ENCODE measurements at places on chromosomes 16 and 17.

DNA sequence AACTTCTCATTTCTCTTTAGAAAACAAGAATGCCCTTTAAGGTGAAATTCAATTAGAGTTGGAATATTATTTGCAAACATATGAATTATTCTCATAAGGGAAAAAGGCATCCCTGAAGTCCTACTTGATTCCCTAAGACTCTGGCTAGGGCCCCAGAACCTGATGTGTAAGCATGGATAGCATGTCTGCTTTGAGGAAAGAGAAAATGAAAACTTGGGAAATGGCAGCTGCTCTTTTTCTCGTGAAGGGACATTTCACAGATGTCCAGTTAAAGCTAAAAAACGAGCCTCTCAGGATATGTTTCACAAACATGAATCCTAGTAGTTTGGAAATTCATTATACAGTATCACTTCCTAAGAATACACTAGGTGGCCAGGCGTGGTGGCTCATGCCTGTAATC, 112.3 kb upstream of the CLEC3A start:
- no peak for DNase-seq

- DNase-seq, result peak; percentile 37
These were observed 674 bp downstream of the ZNF688 start for GRCh38 chr16:30570636-30571444.

- DNase-seq, result no peak
These were observed 619.9 kb upstream of the SOX9 start for GRCh38 chr17:71500761-71501555.

GRCh38 chr17:80874866-80875445, 116.7 kb upstream of the CHMP6 start:
- DNase-seq, result no peak

DNA sequence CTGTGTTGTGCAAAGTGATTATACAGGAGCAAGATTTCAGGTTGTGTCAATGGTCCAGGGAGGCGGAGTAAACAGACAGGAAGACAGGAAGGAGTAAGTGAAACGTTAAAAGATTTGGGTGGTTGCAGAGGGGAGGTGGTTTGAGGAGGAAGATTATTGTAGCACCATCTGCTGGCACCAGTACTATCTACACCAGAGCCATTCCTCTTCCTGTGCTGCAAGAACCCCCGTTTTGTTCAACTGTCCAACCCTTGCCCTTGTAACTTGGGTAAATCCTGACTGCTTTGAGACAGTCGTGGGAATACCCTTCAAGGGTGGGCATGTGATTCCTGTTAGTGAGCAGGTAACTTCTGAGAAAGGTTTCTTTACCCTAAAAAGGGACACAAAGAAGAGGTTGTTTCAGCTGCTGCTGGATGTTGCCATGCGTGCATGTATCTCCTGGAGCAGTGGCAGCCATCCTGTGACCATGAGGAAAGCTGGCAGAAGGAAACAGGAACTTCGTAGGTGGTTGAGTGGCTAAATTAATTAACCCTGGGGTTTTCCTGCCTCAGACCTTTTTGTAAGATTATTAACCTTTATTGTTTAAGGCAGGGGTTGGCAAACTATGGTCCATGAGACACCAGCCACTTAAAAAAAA, 124.1 kb downstream of the PRKCA start:
- DNase-seq, result peak; percentile 34

DNA sequence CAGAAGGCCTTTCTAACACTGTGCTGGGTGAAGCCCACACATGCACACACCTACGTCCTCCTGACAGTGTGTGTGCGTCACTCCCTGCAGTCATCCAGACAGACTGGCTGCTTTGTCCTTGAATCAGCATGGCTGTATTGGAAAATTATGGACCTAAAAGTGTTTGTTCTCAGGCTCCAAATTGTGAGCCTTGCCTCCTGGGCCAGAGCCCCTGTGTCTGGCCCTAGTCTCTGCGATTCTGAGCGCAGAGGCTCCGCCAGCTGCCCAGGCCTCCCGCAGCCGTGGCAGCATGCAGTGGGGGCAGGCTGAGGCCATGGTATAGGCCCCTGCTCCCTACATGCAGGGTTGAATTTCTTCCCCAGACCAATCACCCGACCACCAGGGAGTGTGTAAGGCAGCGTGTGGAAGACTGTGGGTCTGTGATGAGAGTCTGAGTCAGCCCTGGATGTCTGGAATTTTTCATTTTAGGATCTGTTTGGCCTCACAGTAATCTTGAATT, 166.9 kb downstream of the LGALS9B start:
- DNase-seq, result no peak

DNA sequence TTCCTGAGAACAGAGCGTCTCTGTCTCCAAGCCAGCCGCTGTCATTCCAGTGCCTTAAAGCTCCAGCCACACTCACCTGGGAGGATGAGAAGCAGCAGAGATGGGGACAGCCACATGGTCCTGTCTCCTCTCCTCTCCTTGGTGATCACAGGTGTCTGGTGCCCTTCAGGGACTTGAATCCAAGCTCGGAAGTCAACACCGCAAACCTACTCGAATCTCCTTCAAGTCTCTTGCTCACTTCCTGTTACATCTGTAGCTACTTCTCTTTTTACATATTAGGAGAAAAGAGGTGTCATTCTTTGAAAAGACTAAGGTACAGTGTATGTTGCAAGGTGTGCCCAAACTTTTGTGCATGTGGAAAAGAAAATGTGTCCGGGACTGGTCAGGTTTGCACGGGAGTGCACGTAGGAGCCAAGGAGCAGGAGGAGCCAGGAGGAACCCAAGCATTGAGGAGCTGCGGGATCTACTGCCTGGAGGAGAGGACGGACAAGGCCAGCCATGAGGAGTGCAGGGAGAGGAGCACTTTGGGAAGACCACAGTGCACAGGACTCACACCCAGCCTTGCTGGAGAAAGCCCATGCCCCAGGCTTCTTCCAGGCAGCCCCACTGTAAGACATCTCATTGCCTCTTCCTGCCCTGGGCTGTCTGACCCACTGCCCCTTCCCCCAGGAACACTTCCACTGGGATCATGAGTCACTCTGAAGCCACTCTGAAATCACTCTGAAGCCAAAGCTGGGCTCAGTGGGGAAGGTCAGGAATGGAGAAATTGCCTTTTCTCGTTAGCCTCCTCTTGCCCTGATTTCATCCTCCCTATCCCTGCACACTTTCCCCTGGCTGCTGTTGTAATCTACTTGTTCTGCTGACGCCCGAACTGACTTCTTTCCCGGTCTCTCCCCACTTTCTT, at the start of gene CD300LD:
TSS of gene CD300LD (minus strand) at position 197 of the 904 bp plus-strand sequence. CDS start at position 116, 81 bp downstream.
- no peak for DNase-seq

GRCh38 chr17:9151091-9151490, 129.8 kb downstream of the NTN1 start:
- DNase-seq, result no peak

GRCh38 chr17:5588584-5588983, 4.3 kb upstream of the NLRP1 start:
- DNase-seq, result peak; percentile 2

GRCh38 chr17:41974658-41975057, 8.1 kb downstream of the CNP start:
- no peak for DNase-seq

GRCh38 chr16:27980919-27981700, 82.4 kb downstream of the GSG1L start:
- no peak for DNase-seq

DNA sequence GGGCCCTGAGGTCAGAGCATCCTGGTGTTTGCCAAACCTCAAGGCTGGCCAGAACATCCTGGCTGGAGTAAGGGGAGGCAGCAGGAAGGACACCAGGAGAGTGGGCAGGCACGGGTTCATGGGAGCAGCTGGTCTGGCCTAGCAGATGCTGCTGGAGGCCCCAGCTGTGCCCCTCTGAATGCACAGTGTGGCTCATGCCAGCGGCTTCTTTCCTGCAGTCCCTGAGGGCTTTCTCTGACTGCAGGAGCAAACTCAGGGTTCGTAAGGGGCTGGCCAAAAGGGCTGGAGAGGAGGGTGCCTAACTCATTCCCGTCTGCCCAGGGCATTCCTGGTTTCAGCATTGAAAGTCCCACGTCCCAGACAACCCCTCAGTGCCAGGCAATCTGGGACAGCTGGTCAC, 78.7 kb downstream of the ZDHHC7 start:
- DNase-seq, result no peak

DNA sequence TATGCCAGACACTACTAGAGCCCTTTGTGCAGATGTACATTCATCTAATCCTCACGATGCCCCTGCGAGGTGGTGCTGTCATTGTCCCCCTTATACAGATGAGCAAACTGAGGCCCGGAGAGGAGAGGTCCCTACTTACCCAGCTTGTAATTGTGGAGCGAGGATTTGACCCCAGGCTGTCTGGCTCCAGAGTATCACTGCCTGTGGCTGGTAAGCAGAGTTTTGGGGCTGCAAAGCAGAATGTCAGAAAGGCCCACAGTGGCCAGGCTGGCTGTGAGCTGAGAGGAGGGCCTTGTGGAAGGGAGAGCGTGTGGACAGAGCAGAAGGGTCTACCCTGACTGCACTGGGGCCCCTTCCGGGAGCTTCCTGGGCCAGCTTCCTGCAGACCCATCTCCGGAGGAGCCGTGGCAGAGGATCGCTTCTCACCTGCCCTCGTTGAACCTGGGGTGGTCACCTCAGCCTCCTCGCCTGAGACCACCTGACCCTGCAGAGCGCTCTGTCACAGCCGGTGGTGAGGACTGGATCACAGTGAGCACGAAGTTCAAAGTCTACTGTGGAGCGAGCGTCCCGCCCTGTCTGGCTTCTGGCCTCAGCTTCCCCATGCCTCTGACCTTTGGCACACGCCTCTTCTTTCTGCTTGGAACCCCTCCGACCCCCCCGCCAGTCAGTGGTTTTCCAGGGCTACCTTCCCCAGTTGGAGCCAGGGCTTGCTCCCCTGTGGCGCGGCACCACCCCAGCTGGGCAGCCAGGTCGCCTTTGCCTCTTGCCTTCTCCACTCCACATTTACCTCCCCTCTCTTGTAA, 12.1 kb downstream of the CMIP start:
- DNase-seq, result no peak

DNA sequence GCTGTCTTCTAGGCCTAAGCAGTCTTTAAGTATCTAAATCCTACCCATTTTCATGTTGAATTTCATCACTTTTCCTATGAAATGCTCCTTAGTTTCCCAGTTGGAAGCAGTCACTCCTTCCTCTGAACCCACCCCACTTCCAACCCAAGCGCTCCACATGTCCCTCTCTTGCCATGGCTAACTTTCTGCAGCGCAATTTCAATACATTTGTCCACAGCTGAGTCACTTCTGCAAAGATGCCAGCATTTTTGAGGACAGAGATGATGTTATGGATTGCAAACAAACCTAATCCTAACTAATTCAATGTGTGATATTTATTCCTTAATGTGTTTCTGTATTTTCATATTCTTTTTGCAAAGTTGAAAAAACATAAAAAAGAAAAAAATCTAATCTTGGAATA, 71.7 kb downstream of the HLF start:
- DNase-seq, result no peak

DNA sequence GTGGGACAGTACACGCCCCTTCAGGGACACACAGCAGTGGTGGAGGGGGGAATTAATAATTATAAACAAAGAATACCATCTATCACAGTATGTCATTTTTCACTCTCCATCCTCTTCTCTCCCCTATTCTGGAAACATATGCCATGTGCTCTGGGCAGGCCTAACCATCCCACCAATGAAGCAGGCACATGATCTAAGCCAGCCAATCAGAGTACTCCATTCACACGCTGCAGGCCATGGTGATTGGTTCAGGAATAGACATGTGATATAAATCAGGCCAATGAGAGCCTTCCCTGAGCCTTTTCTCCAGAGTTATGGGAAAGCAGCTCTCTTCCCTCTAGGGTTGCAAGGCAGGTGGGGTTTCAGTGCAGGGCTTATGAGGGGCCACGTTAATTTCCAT, 36.5 kb downstream of the GSG1L start:
- no peak for DNase-seq

- no peak for DNase-seq
These were observed 1.5 kb downstream of the IRX5 start for GRCh38 chr16:54932021-54932660.

GRCh38 chr17:17313350-17313991, 10.3 kb downstream of the NT5M start:
- peak; percentile 83 for DNase-seq

DNA sequence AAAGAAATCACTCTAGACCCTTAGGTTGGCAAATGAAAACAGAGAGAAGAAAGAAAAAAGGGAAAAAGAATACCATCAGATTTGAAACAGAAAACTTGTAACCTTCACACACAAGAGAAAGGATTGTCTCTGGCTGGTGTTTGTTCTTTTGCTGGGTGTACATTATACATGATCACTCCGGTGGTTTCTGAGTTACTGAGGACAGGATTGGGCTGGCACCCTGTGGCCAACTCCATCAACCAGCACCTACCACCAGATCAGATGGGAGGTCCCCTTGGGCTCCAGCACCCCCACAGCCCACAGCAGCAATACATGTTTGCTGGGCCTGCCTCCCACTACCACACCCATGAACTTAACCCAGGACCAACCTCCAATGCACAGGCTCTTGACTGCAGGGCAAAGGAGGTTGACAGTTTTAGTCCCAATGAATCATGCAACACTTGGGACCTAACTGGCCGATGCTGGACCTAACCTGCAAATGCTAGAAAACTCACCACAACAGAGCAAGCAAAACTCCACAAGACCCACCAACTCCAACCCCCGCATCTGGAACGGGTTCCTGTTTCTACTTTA, 308.3 kb downstream of the SOX9 start:
- no peak for DNase-seq

DNA sequence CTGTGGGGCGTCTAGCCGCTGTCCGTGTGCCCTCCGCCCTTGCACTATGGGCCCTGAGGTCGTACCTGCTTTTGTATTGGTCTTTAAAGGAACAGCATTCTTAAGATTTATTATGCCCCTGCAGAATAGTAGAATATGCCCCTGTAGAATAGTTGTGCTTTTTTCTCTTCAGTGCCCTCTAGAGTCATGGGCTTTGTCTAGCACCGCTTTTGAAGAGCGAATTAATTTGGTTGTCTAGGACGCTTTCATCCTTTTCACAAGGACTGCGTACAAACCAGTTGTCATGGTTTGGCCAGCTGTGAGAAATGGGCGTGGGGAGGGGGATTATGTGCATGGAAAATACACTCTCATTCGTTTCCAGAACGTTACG, 621 bp downstream of the CEP95 start:
- DNase-seq, result peak; percentile 49

DNA sequence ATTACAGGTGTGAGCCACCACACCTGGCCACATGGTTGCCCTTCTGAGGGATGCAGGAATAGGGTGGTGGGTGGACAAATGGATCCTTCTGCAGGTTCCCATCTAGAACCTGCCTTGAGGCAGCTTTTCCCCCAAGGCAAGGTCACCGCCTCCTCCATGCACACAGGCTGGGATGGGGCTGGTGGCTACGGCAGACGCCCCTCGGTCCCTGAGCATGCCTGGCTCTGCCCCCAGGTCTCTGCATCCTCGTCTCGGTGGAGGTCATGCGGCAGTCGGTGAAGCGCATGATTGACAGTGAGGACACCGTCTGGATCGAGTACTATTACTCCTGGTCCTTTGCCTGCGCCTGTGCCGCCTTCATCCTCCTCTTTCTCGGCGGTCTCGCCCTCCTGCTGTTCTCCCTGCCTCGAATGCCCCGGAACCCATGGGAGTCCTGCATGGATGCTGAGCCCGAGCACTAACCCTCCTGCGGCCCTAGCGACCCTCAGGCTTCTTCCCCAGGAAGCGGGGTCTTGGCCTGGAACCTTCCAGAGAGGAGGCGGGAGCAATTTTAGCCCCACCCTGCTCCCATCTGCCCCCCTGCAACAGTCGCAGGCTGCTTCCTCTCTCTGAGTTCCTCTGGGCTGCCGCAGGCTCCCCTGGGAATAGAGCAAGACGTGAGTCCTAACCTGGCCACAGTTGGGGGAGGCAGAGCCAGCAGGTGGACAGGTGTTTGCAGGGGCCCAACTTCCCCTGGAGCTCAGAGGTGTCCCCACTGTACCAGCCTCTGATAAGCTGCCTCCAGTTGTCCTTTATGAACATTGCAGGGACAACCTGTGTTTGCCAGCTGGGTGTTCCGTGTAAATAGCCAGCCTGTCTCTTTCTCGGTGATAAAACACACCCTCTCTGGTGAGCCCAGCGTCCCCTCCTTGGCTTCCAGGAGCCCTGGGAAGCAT, 11.7 kb downstream of the CACNG1 start:
- DNase-seq, result no peak

Measured in iPS-NIHi11 (cell line).